HCEC 1CT (cell line): ENCODE measurements at places on chromosomes 12 and 14.

GRCh38 chr12:81416571-81416970 lies 338.7 kb downstream of the ACSS3 start:
- no peak for DNase-seq

GRCh38 chr12:5973461-5974115 lies 28.5 kb upstream of the ANO2 start:
- DNase-seq = no peak

DNA sequence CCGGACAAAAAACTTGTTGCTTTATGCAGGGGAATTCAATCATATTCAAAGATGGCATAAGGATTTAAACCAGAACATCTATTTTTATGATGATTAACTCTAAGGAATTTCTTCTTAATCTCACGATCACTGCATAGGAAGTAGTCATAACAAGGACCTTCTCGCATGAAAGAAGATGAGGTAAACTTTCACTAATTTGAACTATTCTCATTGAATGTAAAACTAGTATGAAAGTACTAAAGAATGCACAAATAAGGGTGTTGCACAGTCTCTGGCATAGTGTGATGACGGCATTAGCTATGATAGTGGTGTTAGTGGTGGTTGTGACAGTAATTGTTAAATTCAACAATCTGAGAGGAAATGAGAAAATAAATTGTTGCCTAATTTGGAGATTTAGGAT lies 280.0 kb downstream of the SLC6A15 start:
- DNase-seq = no peak

GRCh38 chr14:44162197-44162596 lies 344.9 kb downstream of the FSCB start:
- DNase-seq = no peak

DNA sequence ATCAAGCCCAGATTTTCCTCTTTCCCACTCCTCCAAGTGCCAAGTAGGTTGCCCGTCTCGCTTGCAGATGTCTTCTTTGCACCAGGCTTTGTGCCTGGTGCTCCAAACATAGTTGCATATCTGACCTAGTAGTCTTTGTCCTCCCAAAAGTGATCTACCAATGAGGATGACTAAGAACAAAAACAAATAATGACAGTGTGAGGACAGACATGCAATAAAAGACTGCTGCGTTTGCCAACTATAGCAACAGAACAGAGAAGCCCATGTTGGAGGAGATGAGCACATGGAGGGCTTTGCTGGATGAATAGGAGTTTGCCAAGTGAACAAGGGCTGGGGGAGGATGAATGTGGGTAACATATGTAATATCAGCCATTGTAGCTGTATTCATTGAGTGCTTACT lies 15.6 kb downstream of the DTX1 start:
- DNase-seq = peak; percentile 17

DNA sequence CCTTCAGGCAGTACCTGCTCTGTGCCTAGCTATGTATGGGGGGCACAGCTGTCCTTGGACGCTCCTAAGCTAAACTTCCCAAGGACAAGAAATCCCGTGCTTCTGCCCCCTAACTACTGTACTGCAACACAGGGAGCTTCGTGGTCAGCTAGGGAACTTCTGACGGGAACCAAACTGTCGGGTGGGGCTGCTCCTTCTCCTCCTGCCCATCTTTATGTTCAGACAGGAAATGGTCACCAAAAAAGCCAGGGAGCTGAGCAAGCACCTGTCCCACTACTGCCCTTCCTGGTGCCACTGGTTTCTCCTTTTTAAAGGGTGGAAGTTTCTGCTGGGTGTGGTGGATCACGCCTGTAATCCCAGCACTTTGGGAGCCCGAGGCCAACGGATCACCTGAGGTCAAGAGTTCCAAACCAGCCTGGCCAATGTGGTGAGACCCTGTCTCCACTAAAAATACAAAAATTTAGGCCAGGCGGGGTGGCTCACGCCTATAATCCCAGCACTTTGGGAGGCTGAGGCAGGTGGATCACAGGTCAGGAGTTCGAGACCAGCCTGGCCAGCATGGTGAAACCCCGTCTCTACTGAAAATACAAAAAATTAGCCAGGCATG lies 26.6 kb downstream of the PXN start:
- DNase-seq = no peak

- DNase-seq = peak; percentile 39
Observed at GRCh38 chr12:57772429-57773322, at the start of gene EEF1AKMT3. TSS of gene EEF1AKMT3 (plus strand) at chr12:57772614. CDS start at chr12:57772725, 111 bp downstream.

DNA sequence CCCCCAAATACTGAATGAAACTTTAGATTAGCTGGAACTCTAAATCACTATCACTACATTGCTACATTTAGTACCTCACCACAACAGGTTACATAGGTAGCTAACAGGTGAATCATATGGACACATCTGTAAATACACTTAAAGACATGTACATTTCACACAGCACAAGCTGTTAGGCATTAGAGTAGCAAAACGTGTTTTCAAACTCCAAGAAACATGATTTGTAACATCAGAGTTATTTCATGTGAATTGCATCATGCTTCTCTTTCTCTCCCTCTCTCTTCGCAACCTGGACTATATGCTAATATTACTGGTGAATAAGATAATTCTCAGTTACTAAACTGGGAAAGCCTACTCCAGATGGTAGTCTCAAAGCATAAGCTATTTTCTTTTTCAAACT lies 4.3 kb downstream of the SEL1L start:
- no peak for DNase-seq

DNA sequence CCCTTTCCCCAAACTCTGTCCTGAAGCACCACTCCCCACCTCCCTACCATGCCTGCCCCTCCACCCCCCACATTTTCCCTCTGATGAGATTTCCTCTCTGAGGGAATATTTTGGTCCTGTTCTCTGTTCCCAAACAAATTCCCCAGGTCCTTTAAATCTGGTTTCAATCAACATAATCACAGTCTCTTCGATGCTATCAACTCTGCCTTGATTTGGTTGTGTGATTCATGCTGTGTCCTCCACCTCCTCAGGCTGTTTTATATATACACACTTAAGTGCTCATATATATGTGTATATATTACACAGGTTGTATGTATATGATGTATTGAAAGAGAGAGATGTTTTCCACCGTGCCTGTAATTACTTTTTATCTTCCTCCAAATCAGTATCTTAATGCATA lies 36.0 kb downstream of the NTF3 start:
- no peak for DNase-seq

- DNase-seq = no peak
Observed at GRCh38 chr12:115464111-115464581, 780.2 kb upstream of the TBX3 start.

DNA sequence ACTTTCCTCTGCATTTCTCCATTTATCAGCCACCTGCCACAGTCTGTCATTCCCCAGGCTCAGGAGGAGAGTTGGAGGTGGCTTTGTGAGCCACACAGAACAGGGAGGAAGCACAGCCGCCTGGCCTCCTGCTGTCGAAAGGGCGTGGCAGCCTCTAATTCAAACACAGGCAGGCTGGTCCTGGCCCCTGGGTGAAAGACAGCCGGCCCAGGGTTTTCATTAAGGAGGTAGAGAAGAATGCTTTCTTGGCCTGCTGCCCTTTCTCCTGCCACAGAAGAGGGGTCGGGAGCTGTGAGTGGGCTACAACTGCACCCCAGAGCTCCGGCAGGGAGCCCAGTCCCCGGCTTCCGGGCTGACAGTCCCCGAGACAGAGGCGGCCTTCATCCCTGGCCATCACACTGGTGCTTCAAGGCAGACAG lies 108.6 kb upstream of the FZD10 start:
- no peak for DNase-seq

DNA sequence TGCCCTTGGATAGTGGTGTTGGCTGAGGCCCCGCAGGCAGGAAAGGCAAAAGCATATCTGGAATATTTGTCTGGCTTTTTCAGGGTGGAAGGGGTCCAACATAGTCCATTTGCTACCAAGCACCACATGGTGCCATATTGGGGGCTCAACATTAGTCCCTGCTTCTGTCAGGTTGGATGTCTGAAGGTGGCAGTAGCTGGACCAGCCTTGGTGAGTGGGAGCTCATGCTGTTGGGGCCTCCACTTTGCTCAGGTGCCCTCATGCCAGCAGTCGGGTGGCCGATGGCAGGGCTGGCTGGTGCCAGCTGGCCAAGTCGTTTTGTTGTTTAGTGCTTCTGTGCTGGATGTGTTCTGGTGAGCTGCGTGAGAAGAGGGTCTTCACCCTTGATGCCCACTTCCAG lies 135.3 kb downstream of the PAPOLA start:
- no peak for DNase-seq

- DNase-seq = no peak
Observed at GRCh38 chr12:75533239-75533638, 21.8 kb upstream of the KRR1 start.

GRCh38 chr14:81434230-81434629 lies 34.1 kb upstream of the STON2 start:
- DNase-seq = no peak

DNA sequence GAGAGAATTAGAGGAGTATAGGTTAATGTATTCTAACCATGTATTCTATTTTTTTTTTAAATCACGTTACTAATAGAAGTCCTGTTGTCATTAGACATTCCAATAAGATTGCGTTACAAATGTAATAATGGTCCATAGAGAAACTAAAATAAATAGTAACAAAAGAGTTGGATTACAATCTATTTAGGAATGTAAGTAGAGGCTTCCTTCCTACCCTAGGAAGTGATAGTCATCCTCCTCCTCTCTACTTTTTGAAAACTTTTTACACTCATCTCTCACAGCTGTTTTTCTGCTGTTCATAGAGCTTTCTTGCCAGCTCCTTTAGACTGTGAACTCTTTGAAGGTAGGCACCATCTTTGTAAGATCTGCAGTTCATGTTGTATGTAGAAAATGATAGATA lies 23.6 kb downstream of the TRHDE start:
- DNase-seq = no peak

GRCh38 chr12:52238207-52238840 lies 5.3 kb downstream of the KRT7 start:
- no peak for DNase-seq

- no peak for DNase-seq
Observed at GRCh38 chr12:49797449-49797776, 30.8 kb downstream of the NCKAP5L start.

DNA sequence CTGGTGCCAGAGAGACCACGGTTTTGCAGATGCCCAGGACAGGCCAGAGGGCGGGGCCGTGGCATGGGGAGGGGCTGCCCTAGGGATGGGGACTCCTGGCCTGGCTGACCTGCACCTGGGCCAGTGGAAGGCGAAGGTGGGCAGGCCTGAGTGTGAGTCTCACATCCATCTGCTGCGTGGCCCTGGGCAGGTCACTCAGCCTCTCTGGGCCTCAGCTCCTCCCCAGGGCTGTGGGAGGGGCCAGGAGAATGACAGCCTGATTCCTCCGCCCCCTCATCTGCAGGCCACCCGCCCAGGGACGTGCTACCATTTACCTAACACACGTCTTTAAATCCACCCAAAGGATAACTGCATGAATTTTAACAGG lies 90.9 kb downstream of the GALNT9 start:
- no peak for DNase-seq

GRCh38 chr14:72708708-72709475 lies 185.0 kb downstream of the DPF3 start:
- no peak for DNase-seq

DNA sequence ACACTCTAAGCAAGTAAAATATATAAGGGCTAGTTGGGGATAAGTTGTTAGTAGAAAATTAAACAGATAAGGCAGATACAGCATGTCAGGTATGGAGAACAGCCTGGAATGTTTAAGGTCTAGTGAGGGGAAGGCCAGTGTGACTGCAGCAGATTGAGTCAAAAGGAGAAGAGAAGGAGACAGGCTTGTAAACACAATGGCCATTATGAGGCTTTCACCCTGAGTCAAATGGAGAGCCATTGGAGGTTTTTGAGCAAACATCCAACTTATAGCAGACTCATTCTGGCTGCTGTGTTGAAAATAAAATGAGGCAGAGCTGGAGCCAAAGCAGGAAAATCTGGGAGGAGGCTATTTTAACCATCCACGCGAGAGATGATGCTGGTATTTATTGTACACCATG lies 142.0 kb downstream of the DUSP6 start:
- no peak for DNase-seq

GRCh38 chr12:89353823-89354611 lies 1.7 kb upstream of the DUSP6 start:
- peak; percentile 78 for DNase-seq

GRCh38 chr14:104400355-104400754 lies 179.2 kb upstream of the C14orf180 start:
- no peak for DNase-seq

DNA sequence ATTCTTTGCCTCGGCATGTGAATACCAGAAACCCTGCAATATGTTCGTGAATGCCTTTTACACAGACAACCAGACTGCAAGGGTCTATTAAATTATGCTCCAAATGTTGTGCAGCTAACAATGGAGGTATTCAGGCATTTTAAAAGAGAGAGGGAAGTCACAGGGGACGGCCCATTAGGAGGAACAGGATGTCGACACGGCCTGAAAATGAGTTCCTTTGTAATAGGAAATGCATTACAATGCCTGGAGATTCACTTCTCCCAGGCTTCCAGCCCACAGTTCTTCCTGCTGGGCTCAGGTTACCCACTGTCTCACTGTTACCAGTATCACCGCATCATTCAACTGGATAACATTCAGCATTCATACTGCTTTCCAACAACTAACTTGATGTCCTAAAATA lies 2.5 kb downstream of the DUSP6 start:
- peak; percentile 80 for DNase-seq

DNA sequence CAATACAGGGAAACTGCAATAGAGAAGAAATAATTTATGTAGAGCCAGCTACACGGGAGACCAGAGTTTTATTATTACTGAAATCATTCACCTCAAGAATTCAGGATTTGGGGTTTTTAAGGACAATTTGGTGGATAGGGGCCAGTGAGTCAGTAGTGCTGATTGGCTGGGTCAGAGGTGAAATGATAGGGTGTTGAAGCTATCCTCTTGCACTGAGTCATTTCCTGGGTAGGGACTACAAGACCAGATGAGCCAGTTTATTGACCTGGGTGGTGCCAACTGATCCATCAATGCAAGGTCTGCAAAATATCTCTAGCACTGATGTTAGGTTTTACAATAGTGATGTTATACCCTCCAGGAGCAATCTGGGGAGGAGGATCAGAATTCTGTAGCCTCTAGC lies 486.3 kb downstream of the LRIG3 start:
- DNase-seq = peak; percentile 75

DNA sequence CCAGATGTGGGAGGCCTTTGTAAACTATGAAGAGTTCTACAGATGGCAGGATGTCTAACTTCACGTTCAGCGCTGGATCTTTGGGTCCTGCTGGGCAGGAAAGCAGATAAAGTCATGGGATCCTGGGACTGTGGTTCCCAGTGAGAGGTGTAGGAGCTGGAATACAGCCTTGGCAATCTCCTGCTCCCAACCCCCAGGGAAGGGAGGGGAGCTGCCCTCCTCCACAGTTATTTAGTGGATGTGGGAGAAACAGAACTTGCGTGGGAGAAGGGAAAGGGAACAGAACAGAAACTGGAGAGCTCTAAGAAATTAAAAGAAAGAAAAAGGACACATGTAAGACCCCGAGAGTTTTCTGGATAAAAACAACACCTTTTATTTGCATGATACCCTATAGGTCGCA lies 37.0 kb downstream of the NUAK1 start:
- no peak for DNase-seq
